Stimulated activated CD4-positive, alpha-beta T cell treated with anti-CD3 and anti-CD28 coated beads, Interleukin-4, amount 100 ng/mL, for 1 hour (primary cell): ENCODE measurements at places on chromosomes 13 and 19.

- DNase-seq, result peak; percentile 45
Measured at GRCh38 chr19:1276628-1277022, 1.3 kb downstream of the FAM174C start.

DNA sequence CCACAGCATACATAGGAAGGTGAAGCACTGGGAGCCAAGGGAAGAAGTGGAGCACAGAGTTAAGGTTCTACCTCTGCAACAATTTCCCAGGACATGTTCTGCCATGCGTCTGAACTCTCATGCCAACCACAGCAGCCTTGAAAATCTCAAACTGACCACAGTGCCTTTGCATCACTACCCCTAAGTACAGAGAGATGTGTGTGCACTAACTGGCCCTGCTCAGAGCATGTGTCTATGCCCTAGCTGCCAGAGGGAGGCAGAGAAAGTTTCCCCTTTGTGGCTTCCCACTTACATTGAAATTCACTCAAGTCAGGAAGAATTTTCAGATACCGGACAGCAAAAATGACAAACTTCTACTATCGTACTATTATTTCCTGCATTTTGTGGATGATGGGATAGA is 26.8 kb upstream of the WDFY2 start:
- DNase-seq, result no peak

DNA sequence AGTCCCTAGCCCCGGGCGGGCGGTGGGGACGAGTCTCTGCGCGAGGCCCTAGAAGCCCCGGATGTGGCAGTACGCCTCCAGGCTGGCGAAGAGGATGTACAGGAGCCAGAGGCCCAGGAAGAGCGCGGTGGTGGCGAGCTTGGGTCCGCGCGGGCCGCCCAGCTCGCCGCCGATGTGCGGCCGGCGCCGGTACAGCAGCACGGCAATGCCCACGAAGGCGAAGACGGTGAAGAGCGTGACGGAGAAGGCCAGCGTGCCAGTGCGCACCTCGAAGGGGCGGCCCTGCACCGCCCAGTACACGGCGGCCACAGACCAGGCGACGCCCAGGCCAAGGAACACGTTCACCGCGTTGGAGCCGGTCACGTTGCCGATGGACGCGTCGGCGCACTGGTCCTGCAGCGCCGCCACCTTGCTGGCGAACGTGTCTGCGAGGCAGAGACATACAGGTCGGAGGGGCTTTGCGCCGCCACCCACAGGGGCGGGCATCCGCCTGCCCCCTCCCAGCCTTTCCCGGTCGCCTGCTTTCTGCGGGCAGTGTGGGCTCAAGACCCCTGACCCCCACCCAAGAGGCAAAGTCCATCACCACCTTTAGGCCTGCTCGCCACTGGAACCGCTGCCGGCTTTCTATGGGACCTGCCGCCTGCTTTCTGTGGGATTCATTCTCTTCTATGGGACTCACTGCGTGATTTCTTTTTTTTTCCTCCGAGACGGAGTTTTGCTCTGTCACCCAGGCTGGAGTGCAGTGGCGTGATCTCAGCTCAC is 10.9 kb upstream of the MEIS3 start:
- DNase-seq, result no peak

DNA sequence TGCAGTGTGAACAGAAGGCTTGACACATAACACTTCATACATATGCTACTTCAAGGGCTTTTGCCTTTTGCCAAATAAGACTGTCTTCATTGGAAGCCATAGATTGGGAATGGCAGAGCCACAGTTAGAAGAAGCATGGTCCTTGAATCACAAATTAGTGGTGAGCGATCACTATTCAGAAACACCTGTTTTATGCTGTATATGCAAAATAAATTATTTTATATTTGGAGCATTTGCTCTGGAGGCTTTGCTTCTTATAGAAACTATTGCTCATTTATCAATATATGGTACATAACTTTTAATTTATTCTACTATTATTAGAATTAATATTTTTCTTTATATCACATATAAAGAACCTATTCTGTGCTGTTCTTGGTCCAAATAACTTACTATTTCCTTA is 270.4 kb upstream of the SPRY2 start:
- no peak for DNase-seq

- no peak for DNase-seq
Measured at GRCh38 chr13:52399046-52399445, 6.9 kb downstream of the THSD1 start.

DNA sequence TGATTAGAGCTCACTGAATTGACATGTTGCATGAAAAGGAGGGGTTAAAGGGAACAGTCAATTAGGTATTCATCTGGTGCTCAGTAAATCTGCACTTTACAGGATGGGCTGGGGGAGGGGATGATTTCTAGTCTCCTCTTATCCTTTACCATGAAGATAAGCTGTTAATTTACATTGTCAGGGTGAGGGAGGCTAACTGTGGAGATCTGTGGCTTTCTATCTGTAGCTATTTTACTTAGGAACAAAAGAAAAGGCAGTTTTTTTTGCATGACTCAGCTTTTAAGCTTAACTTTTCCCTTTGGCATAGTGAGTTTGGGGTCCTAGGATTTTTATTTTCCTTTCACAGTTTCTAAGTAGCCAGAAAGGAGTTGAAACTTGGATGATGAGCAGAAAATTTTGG is 253.3 kb downstream of the LMO7 start:
- DNase-seq, result no peak

- DNase-seq, result no peak
Measured at GRCh38 chr13:21362741-21363140, 96.4 kb downstream of the ZDHHC20 start.
